ENCODE measurements at places on chromosomes 4 and X.

DNA sequence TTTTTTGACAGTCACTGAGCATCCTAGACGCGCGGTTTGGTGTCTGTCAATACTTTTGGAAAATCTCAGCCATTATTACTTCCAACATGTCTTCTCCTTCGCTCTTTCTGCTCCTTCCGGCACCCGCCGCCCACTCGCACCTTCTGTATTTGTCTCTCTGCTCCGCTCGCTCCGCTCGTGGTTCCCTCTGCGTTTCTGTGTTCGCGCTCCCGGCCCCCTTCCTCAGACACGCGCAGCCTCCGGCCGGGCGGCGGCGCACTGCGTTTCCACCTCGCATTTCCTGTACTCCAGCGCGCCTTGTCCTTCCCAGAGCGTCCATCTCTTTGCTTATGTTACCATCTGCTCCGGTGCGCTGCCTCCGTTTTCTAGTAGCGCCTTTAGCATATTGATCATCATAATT is 21.1 kb downstream of the PDE6B start:
- peak; percentile 27 for DNase-seq

DNA sequence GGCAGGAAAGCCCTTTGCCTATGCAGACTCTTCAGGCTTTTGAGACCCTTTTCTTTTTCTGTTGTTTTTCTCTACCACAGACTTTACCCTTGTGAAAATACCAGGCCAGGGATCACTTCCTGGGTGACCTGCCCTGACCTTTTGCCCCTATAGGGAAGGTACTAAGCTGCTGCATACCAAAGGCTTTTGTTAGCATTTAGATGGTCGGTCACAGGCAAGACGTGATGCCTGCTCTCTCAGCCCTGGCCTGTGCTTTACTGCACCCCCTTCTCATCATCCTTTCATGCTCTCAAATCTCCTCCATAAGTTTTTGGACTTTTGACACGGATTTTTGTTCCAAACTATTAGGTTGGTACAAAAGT is 98.2 kb downstream of the ARHGAP10 start:
- no peak for DNase-seq

GRCh38 chrX:48540480-48540879 is 966 bp downstream of the TBC1D25 start:
- no peak for DNase-seq

GRCh38 chr4:87465739-87466366 is 43.5 kb downstream of the NUDT9 start:
- no peak for DNase-seq

GRCh38 chr4:8820178-8821102 is 51.2 kb downstream of the HMX1 start:
- no peak for DNase-seq

DNA sequence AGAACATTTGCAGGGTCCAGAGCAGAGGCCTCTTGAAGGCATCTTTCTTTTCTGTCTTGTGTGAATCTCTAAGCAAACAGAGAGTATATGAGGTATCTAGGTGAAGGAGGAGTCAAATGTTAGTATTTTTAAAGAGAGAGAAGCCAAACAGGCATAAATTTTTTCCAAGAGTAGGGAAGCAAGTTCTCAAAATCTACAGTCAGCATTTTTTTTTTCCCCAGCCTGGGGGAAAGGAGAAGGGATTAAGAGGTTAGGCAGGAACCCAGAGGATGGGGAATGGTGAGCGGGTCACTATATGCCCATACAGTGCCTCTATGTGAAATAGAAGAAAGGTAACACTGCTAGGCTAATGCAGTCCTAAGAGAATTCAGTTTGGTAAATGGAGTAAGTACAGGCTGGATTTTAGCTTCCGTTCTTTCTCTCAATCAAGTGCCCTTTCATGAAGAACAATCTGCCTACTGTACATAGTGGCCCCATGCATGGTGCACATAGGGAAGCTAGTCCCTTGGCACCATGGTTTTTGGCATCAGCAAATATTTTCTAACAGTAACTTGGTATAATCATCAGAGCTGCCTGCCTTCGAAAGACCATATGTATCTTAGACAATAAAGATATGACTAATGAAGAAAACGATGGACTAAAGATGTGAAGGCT is 163.1 kb upstream of the MAB21L2 start:
- no peak for DNase-seq

GRCh38 chr4:108828620-108829019 is 65.8 kb upstream of the ETNPPL start:
- DNase-seq: no peak

DNA sequence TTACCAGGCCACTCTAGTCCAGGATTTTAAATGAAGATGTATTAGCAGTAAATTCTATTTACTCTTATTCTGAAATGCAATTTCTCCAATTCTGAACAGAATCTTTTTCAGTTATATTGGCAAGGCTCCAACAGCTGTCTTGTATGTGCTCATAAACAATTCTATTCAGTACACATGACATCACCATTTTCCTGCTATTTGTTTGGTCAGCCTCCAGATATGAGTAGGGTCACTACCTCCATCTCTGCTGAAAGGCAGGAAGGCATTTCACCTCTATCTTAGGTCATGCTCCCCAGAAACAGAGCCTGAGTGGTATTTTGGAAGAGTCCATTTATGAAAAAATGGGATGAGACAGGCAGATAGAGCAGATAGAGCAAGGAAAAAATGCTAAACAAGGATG is 151.1 kb upstream of the ADGRL3 start:
- no peak for DNase-seq

GRCh38 chrX:12223650-12224049 is 85.4 kb downstream of the FRMPD4 start:
- DNase-seq: no peak

DNA sequence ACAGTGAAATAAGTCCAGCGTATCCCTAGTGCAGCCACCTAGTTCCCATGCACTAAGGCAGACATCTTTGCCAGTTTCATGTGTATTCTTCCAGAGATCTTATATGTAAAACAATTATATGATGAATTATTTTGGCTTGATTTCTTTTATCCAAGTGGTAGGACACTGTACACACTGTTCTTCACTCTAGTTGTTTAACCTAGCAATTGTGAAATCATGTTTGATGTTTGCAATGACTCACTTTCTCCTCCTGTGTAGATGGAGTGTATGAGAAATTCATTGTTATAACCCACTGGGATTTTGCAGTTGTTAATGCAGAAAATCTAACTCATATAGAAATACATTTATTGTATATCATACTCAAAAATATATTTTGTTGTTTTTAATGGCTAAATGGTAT is 17.5 kb upstream of the TBC1D1 start:
- DNase-seq: no peak

DNA sequence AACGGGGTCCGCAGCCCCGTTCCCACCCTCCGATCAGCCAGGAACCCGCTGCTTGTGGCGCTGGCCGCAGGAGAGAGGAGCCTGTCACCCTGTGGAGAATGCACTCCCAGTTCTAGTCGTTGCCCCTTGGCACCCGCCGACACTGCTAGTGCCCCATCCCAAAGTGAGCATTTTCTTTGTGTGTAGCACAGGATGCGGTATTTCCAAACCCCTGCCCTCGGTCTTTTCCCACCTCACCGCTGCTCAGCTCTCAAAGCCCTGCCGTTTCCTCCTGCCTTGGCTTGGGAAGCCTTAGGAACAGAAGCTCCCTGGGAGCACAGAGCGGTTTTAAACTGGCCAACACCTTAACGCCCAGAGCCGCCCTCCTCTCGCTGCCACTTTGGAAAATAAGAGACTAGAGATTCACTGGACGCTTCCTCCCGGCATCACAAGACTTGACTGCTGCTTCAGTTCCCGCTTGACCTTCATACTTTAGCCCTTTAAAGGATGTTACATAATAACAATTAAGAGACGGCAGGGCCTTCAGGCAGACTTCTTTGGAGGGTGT is 772 bp downstream of the CYP4V2 start:
- peak; percentile 40 for DNase-seq

DNA sequence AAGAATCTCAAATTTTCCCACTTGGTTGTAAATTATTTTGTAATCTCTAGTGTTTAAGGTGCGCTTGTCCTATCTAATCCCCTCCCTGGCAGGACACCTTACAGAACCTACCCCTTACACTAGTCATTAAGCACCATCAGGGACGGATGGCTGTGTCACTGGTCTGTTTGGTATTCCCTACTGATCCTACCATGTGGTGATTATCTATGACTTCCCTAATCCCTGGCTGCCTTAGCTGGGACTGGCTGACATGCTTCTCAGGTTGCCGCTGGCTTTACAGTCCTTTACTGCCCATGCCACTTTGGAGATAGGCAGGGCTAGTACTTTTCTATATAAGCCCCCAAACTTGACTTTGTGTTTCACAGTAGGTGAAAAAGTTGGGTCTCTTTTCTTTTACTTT is 58.6 kb downstream of the ELOVL6 start:
- no peak for DNase-seq

DNA sequence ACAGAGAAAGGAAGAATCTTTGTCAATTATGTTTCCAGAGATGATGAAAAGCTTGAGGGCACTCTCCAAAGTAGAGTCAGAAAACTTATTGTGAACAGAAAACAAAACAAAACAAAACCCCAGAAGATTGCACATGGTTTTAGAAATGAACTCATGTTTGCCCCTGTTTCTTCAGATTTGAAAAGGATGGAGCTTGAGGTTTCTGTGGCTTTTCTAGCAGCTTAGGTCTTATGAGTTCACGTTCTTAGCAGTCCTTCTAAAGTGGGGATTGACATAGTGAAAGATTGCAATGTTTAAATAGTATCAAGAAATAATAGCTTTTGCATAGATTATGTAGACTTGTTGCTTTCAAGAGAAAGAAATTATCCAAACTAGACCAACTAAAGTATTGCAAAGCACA is 421.8 kb downstream of the GBA3 start:
- no peak for DNase-seq

GRCh38 chr4:84956014-84956413 is 10.5 kb downstream of the WDFY3 start:
- DNase-seq: no peak

DNA sequence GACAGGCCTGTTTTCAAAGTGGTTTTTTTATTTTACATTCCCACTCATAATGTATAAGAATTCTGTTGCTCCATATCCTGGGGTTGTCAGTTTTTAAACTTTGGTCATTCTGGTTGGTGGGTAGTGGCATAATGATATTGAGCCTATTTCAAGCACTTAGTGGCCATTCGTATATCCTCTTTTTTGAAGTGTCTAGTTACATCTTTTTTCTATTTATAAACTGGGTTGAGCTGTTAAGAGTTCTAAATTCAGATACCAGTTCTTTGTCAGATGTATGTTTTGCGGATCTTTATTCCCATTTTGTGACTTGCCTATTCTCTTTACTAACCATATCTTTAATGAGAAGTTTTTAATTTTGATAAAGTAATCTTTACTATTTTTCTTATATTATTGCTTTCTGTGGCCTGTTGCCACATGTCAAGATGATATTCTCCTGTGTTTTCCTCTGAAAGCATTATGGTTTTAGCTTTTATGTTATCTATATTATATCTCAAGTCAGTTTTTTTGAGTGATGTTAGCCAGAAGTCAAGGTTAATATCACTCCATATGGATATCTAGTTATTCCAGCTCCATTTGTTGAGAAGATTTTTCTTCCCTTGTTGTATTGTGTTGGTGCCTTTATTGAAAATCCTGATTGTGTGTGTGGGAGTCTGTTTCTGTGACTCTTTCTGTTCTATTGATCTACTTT is 110.9 kb downstream of the FHIP1A start:
- no peak for DNase-seq

GRCh38 chr4:110682311-110682710 is 59.4 kb upstream of the PITX2 start:
- no peak for DNase-seq
